ENCODE measurements at places on chromosomes 6 and 20.
A peak's percentile ranks its signal among the peaks of the same experiment; 100 is the strongest.

- peak; percentile 25 for DNase-seq
Observed at GRCh38 chr6:150720774-150721233, 121.1 kb downstream of the PLEKHG1 start.

DNA sequence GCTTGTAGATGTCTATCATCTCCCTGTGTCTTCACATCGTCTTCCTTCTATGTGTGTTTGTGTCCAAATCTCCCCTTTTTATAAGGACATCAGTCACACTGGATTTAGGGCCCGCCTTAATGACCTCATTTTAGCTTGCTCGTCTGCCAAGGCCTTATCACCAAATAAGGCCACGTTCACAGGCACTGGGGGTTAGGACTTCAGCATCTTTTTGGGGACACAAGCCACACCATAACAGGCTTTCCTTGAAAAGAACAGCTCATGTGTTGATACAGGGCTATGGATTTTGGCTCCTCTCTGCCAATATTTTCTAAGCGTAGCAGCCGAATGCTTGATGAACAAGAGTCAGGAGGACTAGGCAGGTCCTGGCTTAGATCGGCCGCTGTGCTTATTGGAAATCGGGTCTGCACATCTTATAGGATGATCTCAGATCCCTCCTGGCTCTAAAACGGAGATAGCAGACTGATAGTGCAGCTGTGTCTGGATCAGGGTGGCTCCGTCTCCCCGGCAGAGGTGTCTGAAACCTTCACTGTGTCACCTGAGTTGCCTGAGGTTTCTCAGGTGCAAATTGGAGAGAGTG, 16.2 kb upstream of the TMEM181 start:
- no peak for DNase-seq

GRCh38 chr6:100614386-100614785, 149.7 kb upstream of the SIM1 start:
- DNase-seq: no peak

GRCh38 chr6:37717836-37718251, 20.2 kb upstream of the MDGA1 start:
- DNase-seq: no peak

GRCh38 chr20:752291-752690, 16.0 kb downstream of the SLC52A3 start:
- no peak for DNase-seq

DNA sequence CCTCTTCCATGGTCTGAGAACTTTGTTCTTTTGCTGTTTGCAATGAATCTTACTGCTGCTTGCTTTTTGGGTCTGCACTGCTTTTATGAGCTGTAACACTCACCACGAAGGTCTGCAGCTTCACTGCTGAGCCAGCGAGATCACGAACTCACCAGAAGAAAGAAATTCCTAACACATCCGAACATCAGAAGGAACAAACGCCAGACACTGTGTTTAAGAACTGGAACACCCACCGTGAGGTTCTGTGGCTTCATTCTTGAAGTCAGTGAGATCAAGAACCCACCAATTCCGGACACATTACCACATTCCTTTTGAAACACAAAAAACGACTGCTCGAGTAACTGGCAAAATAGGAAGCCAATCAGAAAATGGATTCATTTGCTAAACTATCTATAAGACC, 471.8 kb downstream of the TFAP2A start:
- no peak for DNase-seq

DNA sequence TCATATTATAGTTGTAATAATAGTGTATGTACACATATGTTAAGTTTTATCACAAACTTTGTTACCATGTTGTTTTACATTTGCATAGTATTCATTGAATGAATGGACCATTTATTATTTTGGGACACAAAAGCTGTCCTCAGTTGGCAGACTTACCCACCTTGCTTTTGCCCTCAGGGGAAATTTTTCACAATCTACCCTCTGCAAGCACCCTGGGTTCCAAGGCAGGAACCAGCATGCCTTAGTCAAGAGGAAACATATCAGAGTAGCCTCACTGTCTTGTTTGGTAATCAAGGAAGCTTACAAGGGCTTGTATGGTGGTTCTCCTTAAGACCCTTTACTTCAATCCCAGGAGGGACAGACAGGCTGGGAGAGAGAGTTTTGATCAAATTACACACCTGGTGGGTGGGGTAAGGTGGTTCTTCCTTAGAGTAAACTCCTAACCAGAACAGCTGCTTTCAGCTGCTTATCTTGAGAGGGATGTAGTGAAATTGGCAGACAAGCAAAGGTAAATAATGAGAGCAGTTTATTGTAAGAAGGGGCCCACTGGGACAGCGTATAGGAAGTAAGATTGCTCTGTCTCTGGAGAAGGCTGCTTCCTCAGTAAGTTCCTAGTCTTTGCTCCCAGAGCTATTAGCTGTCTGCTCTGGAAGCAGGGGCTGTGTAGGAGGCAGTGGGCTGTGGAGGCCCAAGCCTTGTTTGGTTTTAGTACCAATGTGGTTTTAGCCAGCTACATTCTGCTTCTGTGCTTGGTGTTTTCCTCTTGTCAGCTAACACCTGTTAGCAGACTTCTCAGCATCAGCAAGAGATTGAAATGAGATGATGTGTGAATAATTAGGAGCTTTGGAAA, 31.1 kb downstream of the BRPF3 start:
- no peak for DNase-seq

GRCh38 chr6:12621754-12622153, 94.8 kb upstream of the PHACTR1 start:
- no peak for DNase-seq

DNA sequence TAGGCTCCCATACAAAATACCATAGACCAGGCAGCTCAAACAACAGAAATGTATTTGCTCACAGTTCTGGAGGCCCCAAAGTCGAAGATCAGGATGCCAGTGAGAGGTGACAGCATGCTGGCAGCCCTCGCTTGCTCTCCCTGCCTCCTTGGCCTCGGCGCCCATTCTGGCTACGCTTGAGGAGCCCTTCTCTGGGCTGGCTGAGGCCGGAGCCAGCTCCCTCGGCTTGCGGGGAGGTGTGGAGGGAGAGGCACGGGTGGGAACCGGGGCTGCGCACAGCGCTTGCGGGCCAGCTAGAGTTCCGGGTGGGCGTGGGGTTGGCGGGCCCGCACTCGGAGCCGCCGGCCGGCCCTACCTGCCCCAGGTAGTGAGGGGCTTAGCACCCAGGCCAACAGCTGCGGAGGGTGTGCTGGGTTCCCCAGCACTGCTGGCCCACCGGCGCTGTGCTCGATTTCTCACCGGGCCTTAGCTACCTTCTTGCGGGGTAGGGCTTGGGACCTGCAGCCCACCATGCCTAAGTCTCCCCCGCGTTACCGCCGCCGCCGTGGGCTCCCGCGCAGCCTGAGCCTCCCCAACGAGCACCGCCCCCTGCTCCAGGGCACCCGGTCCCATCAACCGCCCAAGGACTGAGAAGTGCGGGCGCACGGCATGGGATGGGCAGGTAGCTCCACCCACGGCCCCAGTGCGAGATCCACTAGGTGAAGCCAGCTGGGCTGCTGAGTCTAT, 32.6 kb upstream of the SERPINB9 start:
- DNase-seq: no peak

DNA sequence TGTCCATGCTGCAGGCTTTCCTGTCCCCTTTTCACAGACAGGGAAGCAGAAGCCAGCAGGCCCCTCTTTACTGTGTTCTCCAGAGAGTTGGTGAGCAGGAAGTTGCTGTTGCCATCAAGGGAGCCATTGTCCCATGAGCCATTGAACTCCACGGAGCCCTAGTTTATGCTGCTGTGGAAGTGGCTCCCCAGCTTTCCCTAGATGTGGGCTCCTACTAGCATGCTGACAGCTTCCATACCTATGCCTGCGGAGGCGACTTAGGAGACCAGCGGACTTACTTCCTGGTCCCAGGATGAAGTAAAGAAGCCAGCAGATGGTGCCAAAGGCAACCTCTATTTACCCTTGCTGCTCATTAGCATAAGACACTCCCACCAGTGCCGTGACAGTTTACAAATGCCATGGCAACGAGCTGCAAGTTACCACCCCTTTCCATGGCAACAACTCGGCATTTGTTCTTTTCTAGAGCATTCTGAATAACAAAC, 30.8 kb upstream of the FKBP1A start:
- no peak for DNase-seq

- DNase-seq: no peak
Observed at GRCh38 chr20:22779878-22780277, 195.5 kb upstream of the FOXA2 start.
